Amniotic epithelial cell (primary cell): ENCODE measurements at places on chromosomes 11 and 22.

DNA sequence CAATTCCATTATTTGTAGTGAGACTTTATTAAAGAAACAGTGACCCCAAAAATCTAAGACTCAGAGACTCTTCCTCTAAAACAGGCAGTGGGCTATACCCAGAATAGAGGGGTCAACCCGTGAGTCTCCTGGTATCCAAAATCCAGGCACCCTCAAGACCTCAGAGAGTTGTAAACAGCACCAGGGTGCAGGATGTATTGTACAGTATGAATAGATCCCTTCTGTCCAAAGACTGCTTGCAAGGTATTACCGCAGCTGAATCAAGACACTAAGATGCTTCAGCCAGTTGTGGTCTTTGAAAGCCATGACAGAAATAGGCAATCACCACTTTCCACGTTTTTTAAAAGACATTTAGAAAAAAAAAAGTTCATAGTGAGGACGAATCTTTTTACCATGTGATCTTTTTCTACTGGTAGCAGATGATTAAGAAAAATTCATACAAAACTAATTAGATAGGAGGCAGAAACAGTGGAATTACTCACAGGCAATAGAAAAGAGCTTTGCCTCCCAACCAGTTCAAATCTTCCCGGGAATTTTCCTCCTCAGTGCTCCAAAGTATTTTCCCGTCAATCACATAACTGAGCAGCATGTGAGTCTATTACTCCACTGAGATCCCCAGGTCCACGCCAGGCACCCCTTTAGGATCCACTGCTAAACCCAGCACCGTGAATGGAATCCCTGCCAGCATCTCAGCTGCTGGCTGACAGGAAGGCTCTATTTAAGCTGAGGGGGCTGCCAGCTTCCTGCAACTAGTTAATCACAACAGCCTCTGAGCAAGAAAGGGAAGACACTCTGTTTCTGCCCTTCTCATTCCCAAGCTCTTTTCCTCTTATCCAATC is 113.1 kb downstream of the ETS1 start:
- DNase-seq: no peak

DNA sequence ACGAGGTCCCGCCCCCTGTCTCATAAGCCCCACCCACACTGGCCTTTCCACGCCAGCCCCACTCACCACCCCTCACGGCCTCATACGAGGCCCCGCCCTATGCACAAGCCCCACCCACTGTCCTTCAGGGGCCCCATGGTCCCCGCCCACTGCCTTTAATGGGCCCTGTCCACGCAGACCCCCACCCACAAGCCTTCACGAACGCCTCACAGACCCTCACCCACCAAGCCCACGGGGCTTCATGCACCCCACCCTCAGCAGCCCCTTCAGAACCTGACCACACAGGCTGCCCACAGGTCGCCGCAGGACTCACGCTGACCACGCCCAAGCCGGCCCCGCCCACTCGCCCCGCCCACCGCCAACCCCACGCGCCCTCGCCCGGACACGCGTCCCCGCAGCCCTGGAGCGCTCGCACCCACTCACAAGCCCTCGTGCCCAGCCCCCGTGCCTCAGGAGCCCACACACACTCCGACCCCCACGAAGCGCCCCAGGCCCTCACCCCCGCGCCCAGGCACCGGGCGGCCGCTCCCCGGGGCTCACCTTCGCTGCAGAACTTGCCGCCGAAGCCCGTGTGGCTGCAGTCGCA is 10.5 kb downstream of the NRXN2 start:
- DNase-seq: no peak

DNA sequence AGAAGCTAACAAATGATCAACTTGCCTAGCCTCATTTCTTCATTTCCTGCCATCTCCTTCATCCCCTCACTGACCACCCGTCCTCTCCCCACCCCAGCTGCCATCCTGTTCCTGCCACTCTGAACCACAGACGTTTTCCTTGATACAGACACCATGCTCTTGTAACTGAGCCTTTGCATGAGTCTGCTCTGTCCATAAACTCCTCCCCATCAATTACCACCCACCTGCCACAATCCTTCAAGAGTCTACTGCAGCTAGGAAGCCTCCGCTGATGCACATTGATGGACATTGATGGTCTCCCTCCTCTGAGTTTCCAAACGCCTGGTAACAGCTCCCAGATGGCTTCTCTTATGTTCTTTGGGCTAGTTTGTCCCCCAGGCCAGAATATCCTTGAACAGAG is 193.8 kb downstream of the DBX1 start:
- no peak for DNase-seq

GRCh38 chr22:20956258-20957101 is 10.6 kb upstream of the AIFM3 start:
- DNase-seq: peak; percentile 54

GRCh38 chr11:2846056-2846455 is 39.5 kb downstream of the CDKN1C start:
- DNase-seq: peak; percentile 80

DNA sequence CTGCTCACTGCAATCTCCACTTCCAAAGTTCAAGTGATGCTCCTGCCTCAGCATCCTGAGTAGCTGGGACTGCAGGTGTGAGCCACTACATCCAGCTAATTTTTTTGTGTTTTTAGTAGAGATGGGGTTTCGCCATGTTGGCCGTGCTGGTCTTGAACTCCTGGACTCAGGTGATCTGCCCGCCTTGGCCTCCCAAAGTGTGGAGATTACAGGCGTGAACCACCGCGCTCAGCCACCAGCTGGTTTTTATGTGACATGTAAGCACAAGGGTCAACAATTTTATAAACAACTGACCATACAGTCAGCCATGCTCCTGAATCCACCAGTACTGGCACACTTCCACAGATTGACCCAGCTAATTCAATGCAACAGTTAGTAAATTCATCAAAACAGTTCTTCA is 526.3 kb upstream of the LRRC4C start:
- DNase-seq: no peak

GRCh38 chr22:27238935-27239510 is 562.5 kb downstream of the MN1 start:
- DNase-seq: peak; percentile 100
